Uterus (tissue), 4 donors: ENCODE measurements at places on chromosomes 6 and 20. TPM values are rescaled to one million over a fixed set of nuclear protein-coding genes. Genes with fewer than 3 reads are reported as not detected.

DNA sequence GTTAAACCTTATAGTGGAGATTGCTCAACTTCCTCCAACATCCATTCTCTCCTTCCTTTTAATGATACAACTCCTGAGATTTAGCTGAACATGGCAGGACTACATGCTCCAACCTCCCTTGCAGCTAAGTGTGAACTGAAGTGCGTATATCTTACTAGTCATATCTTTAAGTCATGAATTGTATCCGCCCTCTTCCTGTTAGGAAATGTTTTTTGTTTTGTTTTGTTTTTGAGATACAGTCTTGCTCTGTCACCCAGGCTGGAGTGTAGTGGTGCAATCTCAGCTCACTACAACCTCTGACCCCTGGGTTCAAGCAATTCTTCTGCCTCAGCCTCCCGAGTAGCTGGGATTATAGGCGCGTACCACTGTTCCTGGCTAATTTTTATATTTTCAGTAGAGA lies 8.8 kb upstream of the OSTM1 start:
- no peak overlapping the region for H3K4me3 ChIP-seq
- no peak for DNase-seq
- H3K4me1 ChIP-seq, result no peaks in the 10 kb centered on the region
- H3K27ac ChIP-seq, result no peak overlapping the region

DNA sequence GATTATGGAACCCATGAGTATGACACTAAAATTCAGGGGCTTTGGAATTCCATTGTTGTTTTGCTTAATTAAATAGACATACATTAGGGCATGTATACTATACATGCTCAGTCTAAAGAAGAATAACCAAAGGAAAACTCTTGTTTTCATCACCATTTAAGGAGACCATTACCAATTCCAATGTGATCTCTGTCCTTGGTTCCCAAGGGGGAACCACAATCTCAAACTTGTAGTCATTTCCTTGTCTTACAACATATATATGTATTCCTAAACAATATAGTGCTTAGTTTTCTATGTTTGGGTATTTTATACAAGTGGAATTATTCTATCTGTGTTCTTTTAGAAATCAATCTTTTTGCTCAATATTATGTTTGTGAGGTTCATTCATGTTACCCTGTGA lies 49.2 kb downstream of the IL20RA start:
- H3K27me3 ChIP-seq, result peaks cover 4% of the 10 kb centered on the region
- H3K36me3 ChIP-seq, result no peaks in the 10 kb centered on the region
- no peaks in the 10 kb centered on the region for H3K4me1 ChIP-seq
- H3K27ac ChIP-seq, result no peak overlapping the region

DNA sequence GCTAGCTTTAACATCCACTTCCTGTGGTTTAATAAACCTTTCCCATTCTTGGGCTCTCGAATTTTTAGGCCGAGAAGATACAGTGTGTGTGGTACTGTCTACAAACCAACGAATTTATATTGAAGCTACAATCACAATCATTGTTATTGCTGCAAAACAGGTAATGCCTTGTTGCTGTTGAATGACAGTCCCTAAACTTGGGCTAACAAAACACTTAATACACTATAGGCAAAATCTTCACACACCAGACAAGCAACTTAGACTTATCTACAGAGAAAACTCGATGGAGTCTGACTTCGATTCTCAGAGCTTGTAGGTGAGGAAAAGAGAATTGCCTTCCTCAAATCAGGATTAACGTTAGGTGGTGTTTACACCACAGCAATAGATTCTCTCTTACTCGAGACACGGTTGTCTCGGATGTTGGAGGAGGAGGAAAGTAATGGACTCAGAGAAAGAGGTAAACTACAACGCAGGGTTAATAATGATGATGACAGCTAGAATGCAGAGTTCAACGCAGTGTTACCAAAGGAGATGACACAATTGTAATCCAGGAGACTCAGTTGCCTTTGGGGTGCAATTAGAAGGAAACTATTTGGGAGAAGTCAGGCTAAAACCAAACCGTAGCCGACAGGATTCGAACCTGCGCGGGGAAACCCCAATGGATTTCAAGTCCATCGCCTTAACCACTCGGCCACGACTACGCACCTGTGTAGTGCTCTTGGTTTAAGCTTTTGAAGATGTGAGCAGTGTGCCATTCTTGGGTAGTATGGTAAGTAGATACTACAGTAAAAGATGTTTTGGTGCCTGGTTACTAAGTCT lies 32.5 kb upstream of the ZNF184 start:
- H3K36me3 ChIP-seq, result no peaks in the 10 kb centered on the region
- no peaks in the 10 kb centered on the region for H3K4me1 ChIP-seq
- no peak overlapping the region for H3K27ac ChIP-seq
- H3K4me3 ChIP-seq, result no peak overlapping the region
- H3K27me3 ChIP-seq, result no peaks in the 10 kb centered on the region

DNA sequence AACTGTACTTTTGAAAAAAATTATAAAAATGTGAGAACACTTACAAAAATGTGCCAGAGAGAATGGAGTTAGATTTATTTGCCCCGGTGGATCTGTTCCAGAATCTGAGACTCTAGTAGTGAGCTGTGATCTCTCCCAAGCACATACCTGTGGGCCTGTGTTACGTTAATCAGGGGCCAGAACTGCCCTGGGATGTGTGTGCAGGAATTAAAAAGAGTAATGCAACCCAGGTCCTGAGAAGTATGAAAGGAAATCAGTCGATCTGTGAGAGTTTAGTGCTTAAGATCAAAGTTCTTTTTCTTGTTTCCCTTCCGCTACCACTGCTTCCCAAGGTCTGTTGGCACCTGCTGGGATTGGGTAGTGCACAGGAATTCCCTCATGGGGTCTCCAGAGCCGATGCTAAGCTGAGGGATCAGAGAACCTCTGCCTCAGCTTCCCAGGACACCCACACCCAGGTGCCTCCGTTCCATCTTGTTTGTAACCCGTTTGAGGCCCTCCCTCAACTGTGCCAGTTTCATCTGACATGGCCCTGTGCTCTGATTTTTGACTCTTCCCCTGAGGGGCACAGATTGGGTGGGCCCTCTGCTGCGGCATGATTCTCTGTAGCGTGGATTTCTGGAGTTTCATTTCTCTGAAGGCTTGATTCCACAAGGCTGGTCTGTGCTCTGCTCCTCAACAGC lies 87.7 kb downstream of the RREB1 start:
- no peaks in the 10 kb centered on the region for H3K4me1 ChIP-seq
- no peak overlapping the region for H3K4me3 ChIP-seq
- no peaks in the 10 kb centered on the region for H3K36me3 ChIP-seq
- no peak overlapping the region for H3K27ac ChIP-seq
- H3K27me3 ChIP-seq, result no peaks in the 10 kb centered on the region
- DNase-seq, result no peak

DNA sequence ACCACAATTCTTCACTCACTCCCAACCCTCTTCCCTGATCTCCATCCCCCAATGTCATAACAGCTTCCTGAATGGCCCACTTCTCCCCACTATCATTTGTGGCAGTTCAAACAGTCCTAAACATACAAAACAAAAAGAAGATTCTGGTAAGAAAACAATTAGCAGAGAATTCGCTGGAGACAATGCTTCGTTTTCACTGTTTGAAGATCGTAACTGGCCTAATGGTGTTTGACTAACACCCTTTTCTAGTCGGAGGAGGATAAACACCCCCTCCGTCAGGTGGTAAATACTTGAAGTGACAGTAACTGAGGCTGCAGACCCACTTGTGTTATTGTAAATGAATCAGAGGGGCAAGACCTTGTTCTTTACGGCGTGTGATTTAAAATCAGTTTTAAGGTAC lies 3.8 kb downstream of the EYA2 start:
- DNase-seq, result no peak
- H3K4me3 ChIP-seq, result no peak overlapping the region
- H3K27me3 ChIP-seq, result no peaks in the 10 kb centered on the region
- H3K4me1 ChIP-seq, result no peaks in the 10 kb centered on the region
- H3K36me3 ChIP-seq, result no peaks in the 10 kb centered on the region

DNA sequence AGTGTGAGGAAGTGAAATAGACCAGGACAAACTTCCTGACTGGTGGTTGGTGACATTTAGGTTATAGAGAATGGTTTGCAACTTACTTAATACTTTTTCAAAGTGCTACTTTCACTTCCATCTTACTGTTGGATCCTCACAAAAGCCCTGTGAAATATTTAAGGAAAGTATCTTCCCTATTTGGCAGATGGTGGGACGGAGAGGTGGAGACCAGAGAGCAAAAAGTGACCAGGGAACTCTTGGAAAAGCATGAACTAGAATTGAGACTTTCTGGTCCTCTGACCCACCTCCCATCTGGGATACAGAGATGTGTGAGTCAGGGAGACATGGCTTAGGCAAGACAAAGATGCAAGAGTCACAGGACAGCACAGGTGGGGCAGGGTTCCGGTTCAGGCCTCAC lies 3.0 kb downstream of the TRIM10 start:
- H3K4me1 ChIP-seq, result no peaks in the 10 kb centered on the region
- no peaks in the 10 kb centered on the region for H3K27me3 ChIP-seq
- no peaks in the 10 kb centered on the region for H3K36me3 ChIP-seq
- H3K4me3 ChIP-seq, result no peak overlapping the region
- no peak overlapping the region for H3K27ac ChIP-seq
- no peak for DNase-seq

GRCh38 chr6:36352477-36353157 lies 15.9 kb upstream of the BNIP5 start:
- H3K4me1 ChIP-seq, result no peaks in the 10 kb centered on the region
- no peak overlapping the region for H3K4me3 ChIP-seq
- DNase-seq, result no peak
- no peaks in the 10 kb centered on the region for H3K36me3 ChIP-seq

Gene NPEPL1
- 35.2 TPM for total RNA-seq

Gene MTHFD1L
- 17.9 TPM for total RNA-seq

Gene PTK6
- total RNA-seq, result under 0.01 TPM

Gene RRBP1
- 13.2 TPM for total RNA-seq

Gene PGC
- total RNA-seq, result 0.91 TPM

GRCh38 chr20:14622796-14623195 lies 285.4 kb upstream of the FLRT3 start:
- H3K4me1 ChIP-seq, result no peaks in the 10 kb centered on the region
- H3K27me3 ChIP-seq, result no peaks in the 10 kb centered on the region
- H3K27ac ChIP-seq, result no peak overlapping the region
- no peaks in the 10 kb centered on the region for H3K36me3 ChIP-seq
- H3K4me3 ChIP-seq, result no peak overlapping the region

DNA sequence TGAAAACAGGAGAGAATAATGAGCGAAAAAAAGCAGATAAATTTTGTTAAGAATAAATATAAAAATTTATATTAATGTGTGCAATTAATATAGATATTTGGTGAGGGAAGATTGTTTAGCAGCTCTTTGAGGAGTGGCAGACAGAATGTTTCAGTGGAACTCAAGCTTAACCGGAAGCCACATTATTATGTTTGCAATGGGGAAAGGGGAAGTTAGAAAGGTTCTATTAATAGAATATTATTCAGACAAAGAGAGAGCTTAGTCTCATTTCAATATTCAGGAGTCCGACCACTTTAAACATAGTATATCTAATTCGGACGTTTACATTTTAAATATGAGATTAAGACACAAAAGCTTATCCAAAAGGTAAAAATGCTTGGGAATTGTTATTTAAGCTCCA lies 81.6 kb upstream of the KHDRBS2 start:
- no peak overlapping the region for H3K27ac ChIP-seq
- H3K4me1 ChIP-seq, result no peaks in the 10 kb centered on the region
- no peak for DNase-seq
- H3K36me3 ChIP-seq, result peaks cover 3% of the 10 kb centered on the region

Gene TMEM200A
- total RNA-seq, result 21.2 TPM

DNA sequence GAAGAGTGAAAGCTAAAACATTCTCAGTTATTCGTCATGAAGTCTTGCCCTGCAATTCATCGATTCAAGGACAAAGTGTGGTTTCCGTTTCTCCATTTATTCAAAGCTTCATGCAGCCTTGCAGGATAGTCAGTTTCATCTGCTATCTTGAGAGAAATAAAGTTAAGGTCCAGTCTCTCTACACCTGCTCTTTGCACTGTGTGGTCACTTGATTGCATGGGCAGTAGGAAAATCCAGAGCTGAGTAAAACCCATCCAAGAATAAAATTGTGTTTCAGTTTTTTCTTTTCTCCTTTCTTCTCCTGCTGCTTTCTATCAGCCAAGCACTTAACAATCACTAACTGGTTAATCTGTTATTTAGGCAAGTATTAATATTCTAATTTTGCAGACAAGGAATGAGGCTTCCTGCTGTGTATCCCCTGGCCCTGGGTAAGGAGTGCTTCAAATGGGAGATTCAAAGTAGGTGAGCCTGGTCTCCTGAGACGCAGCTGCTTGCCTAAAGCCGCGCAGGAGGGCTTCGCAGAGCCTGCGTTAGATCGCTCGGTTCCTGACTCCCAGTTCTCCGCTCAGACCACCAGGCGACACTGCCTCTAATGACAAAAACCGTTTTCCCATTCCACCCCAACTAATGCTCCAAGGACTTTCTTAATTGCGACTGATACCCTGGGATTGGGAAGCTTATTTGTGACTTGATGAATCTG lies 808.3 kb downstream of the TFAP2A start:
- no peaks in the 10 kb centered on the region for H3K36me3 ChIP-seq
- no peak overlapping the region for H3K27ac ChIP-seq
- no peak for DNase-seq
- H3K4me1 ChIP-seq, result no peaks in the 10 kb centered on the region
- no peaks in the 10 kb centered on the region for H3K27me3 ChIP-seq
- no peak overlapping the region for H3K4me3 ChIP-seq

- H3K4me3 ChIP-seq, result no peak overlapping the region
- H3K27me3 ChIP-seq, result no peaks in the 10 kb centered on the region
- H3K36me3 ChIP-seq, result no peaks in the 10 kb centered on the region
- H3K4me1 ChIP-seq, result no peaks in the 10 kb centered on the region
Measured at GRCh38 chr6:17012421-17013225, 89.2 kb upstream of the STMND1 start.

DNA sequence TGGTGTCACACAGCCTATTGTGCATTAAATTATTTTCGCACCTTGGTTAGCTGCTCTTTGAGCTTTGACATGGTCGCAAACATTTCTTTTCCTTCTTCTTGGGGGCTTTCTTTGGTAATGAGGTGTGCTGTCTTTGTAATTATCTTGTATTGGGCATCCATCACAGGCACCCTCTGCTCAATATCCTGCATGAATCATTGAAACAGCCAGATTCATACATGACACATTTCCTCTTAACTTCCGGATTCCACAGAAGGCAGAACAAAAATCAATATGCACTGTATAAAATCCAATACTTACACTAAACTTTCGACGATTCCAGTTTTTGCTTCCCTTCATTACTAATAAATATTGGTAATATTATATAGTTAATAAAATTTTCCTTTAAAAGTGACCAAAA lies 175.6 kb downstream of the SYNE1 start:
- no peak overlapping the region for H3K27ac ChIP-seq
- DNase-seq, result no peak
- H3K4me3 ChIP-seq, result no peak overlapping the region
- H3K36me3 ChIP-seq, result no peaks in the 10 kb centered on the region
- H3K27me3 ChIP-seq, result no peaks in the 10 kb centered on the region

Gene BPIFB1
- total RNA-seq, result 0.21 TPM

Gene CAGE1
- total RNA-seq, result not detected

GRCh38 chr6:141388666-141389065 lies 744.1 kb upstream of the GJE1 start:
- no peaks in the 10 kb centered on the region for H3K4me1 ChIP-seq
- DNase-seq, result no peak
- no peaks in the 10 kb centered on the region for H3K36me3 ChIP-seq
- no peak overlapping the region for H3K27ac ChIP-seq
- no peak overlapping the region for H3K4me3 ChIP-seq

- no peaks in the 10 kb centered on the region for H3K27me3 ChIP-seq
- H3K4me3 ChIP-seq, result no peak overlapping the region
Measured at GRCh38 chr6:6696867-6697531, 108.5 kb downstream of the LY86 start.

GRCh38 chr6:147285087-147285855 lies 81.1 kb downstream of the STXBP5 start:
- H3K4me3 ChIP-seq, result no peak overlapping the region
- DNase-seq, result no peak
- no peaks in the 10 kb centered on the region for H3K27me3 ChIP-seq
- H3K27ac ChIP-seq, result no peak overlapping the region
- peaks cover 5% of the 10 kb centered on the region for H3K4me1 ChIP-seq
- no peaks in the 10 kb centered on the region for H3K36me3 ChIP-seq

Gene ENPP4
- 6.8 TPM for total RNA-seq
